Esophagus squamous epithelium (tissue), 5 donors: ENCODE measurements at places on chromosomes 1 and 21.

- DNase-seq: no peak
Observed at GRCh38 chr1:233477359-233477758, 136.5 kb upstream of the KCNK1 start.

DNA sequence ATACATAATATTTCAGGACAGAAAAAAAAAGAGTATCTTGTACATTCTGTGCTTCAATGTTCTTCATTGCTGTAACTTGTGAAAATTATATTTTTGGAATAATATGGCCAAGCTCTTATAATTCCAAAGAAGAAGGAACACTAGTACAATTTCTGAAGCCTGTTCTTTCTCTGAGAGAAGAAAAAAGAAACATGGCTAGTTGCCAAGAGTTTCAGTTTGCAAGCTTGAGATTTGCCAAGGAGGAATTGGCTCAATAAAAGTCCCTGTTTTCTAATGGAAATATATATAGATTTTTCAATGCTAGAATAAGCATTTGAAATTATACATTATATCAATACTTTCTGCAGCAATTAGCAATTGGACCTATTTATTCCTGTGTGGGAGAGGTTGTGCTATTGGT lies 285.2 kb upstream of the NEGR1 start:
- DNase-seq: no peak

- DNase-seq: no peak
Observed at GRCh38 chr1:34511802-34512201, 243.0 kb upstream of the GJB5 start.

GRCh38 chr21:43868461-43868860 lies 3.4 kb downstream of the AGPAT3 start:
- no peak for DNase-seq

GRCh38 chr1:229835226-229835625 lies 209.2 kb downstream of the URB2 start:
- DNase-seq: no peak
